Endothelial cell of umbilical vein (primary cell): ENCODE measurements at places on chromosomes 2 and 18. TPM values are rescaled to one million over a fixed set of nuclear protein-coding genes. Genes with fewer than 3 reads are reported as not detected.

Gene LBX2
- total RNA-seq: 3.8 and 4.3 TPM in 2 replicates

Gene WDR7
- 19.0 and 19.2 TPM in 2 replicates for total RNA-seq

Gene CFAP221
- total RNA-seq: not detected in 2 replicates

Gene CLEC4F
- not detected in 2 replicates for total RNA-seq

Gene TNS1
- 35.6 and 52.1 TPM in 2 replicates for total RNA-seq

Gene BOK
- 52.4 and 76.0 TPM in 2 replicates for total RNA-seq

Gene SERPINB7
- total RNA-seq: not detected in 2 replicates

Gene GCG
- total RNA-seq: not detected in 2 replicates

Gene SCRN3
- 21.7 and 24.0 TPM in 2 replicates for total RNA-seq

Gene SERPINB3
- total RNA-seq: not detected in 2 replicates

- no peak for DNase-seq
Measured at GRCh38 chr2:9647884-9648283, 17.1 kb upstream of the YWHAQ start.

GRCh38 chr18:56709463-56709862 lies 58.3 kb downstream of the WDR7 start:
- peak; percentile 58 for DNase-seq

DNA sequence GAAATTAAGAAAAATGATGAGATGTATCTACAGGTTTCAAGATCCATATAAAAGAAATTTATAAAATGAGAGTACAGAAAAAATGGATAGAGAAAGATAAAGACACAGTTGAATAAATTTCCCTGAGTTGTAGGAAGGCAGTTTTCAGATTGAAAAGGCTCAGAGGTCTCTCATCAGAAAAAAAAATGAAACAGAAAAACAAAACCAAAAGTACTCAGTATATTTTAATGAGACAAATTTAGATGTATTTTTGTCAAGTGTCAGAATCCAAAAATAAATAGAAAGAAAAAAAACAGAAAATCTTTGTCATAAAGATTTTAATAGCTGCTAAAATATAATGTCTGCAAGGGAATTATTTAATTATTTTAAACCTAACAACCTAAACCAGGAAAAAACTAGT lies 520.5 kb downstream of the KCNJ3 start:
- no peak for DNase-seq

DNA sequence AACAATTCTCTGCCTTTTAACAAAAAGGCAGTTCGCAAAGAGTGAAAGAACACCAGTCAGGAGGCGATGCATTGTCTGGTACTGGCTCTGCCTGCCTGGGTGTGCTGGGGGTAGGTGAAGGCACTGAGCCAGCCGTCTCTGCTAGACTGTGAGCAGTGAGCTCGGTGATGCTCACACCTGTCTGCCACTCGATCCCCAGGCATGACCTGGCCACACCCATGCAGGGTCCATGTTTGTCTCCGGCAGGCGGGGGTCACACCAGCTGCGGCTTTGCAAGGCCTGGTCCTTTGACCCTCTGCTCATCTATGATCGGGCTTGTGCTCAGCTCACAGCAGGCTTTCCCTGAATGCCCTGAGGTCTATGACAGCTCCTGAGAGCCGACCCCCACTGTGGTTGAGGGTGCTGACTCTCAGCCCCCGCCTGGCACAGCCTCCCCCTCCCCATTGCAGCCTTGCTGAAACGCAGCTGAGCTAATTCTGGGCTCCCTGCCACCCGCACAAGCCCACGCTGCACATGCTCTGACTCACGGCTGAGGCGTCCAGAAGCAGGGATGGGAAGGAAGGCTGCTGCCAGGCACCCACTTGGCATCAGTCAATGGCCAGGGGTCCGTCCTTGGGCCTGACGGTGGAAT lies 23.7 kb downstream of the CRACDL start:
- DNase-seq: peak; percentile 87

GRCh38 chr2:143205106-143205764 lies 76.0 kb downstream of the ARHGAP15 start:
- DNase-seq: peak; percentile 4

DNA sequence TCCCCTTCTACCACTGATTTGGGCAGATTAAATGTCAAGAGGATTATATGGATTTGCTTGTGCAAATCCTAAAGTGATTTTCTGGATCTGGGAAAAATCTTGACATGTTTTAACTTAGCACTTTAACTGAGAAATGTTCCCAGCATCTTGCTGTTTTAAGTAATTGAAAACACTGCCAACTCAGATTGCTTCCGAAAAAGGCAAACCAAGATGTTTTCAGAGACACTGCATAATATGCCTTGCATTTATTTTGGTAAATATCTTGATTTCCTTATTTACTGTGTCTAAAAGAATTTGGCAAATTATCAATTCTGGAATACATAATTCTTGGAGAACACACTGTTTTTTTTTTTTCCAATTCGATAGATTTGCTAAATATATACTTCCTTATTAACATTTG lies 385.0 kb upstream of the FAM98A start:
- DNase-seq: no peak

GRCh38 chr18:76338619-76339245 lies 156.3 kb downstream of the ZNF516 start:
- DNase-seq: no peak

DNA sequence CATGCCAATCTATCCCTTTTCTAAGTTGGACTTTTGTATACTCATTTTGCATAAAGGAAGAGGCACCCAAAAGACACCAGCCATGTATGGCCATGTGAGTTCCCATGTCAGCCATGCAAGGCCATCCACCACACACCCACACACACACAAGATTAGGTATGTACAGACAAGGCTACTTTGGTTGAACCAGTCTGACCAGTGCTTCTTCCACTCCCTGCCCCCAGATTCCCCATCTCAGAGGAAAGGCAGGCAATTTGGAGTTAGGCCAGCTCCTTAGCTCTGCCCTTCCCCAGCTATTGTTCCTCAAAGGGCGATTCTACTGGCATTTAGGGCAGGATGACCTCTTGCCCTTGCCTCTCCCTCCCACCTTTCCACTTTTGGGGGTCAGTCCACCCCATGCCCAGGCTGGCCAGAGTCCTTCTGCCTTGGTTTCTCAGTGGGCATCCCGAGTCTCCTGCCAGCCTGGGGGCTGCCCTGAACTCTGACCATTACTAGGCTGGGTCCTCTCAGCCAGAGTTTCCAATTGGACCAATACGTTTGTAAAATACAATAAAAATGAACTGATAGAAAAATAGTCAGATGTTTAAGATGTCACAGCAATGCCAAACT lies 101.1 kb downstream of the ZBTB7C start:
- no peak for DNase-seq

- peak; percentile 17 for DNase-seq
Measured at GRCh38 chr2:150630587-150631235, 143.2 kb upstream of the RND3 start.

- DNase-seq: peak; percentile 52
Measured at GRCh38 chr18:23283916-23284430, 148.7 kb downstream of the CABLES1 start.

- DNase-seq: peak; percentile 60
Measured at GRCh38 chr18:54127759-54128378, 96.6 kb downstream of the MBD2 start.

- no peak for DNase-seq
Measured at GRCh38 chr2:206851521-206851920, 86.1 kb downstream of the FASTKD2 start.

GRCh38 chr2:79901161-79901560 lies 388.3 kb downstream of the CTNNA2 start:
- no peak for DNase-seq

GRCh38 chr2:109065391-109065734 lies 63.6 kb upstream of the SH3RF3 start:
- no peak for DNase-seq

DNA sequence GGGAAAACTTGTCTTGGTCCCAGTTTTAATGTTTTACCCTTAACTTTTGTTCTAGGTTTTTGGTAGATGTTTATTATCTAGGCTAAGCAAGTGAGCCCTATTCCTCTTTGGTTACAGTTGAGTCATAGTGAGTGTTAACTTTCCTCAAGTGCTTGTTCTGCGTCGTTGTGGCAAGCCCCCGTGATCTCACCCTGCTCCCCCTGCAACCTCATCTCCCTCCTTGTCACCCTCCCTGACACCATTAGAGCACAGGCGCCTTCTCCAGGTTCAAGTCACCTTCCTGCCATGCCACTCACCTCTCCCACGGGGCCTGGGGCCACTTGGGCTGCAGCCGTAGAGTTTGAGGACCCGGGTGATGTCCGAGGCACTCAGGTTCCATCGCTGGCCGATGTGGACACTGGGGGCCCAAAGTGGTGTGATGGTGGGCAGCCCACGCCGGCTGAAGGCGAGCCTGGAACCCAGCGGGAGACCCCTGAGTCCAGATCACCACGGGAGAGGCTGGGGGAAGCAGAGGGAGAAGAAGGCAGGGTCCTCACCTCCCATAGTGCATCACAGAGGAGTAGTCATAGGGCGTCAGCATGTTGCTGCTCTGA lies 8.7 kb downstream of the ASTL start:
- DNase-seq: no peak

DNA sequence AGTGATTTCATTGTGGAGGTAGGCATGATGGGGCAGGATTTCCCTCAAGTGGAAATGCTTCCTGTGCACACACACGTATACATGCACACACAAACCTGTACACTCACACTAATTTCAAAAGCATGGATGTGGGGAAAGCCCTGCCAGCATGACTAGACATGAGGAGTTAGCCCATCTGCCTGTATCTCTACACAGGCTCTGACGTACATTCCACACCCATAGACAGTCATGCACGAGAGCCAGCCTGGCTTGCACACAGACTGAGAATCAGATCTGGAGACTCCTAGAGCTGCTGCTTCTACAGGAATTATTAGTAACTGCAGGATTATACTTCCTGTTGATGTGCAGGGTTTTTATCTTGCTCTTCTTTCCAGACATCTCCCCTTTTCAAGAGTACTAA lies 27.3 kb upstream of the NFU1 start:
- DNase-seq: no peak

DNA sequence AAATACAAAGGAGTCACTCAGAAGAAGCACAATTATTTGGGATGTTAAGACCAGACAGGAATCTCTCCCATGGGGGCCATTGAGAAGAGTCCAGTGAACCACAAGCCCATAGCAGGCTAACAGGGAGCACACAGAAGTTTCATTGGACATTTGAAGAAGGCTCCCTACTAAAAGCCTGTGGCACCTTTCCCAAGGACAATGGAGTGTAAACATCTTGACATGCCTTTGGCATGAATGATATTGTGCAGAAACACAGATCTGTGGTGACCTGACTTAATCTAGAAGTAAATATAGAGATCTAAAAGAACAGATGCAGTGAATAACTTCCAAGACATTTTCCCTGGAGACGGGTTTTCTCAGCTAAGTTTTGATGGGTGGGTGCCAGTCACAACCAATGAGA lies 221.5 kb downstream of the EPHA4 start:
- DNase-seq: no peak

- no peak for DNase-seq
Measured at GRCh38 chr2:206526416-206526815, 83.1 kb downstream of the ADAM23 start.

GRCh38 chr2:16656784-16657391 lies 8.7 kb downstream of the CYRIA start:
- no peak for DNase-seq

DNA sequence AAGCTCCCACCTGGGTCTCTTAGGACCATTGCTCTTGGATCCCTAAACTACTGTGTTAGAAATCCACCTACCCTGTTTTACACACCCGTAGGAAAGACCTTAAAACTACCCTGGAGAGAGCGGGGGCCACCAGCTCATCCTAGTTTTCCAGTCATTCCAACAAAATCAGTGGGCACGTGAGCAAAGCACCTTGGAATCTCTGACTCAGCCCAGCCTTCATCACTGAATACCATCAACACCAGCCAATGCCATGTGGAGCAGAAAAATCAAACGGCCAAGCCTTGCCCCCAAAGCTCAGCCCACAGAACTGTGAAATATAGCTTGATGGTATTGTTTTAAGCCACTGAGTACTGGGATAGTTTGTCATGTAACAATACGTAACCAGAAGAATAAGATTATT lies 449.7 kb upstream of the CHAC2 start:
- DNase-seq: no peak

- DNase-seq: no peak
Measured at GRCh38 chr2:47558768-47559684, 156.1 kb downstream of the MSH2 start.

DNA sequence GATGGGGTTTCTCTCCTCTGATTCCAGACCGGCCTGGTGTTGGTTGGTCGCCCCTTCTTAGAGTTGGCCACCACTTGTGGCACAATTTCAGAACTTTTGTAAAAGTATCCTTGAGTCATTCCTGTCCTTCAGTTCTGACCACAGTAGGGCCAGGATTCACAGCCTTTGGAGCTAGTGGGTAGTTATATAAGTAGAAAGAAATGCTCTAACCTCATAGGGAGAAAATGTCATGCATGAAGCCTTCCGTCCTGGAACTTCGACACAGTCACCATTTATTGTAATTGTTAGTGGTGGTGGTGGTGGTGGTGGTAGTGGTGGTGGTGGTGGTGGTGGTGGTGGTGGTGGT lies 65.4 kb downstream of the EPAS1 start:
- DNase-seq: no peak

- no peak for DNase-seq
Measured at GRCh38 chr2:188193230-188193629, 98.4 kb upstream of the GULP1 start.

DNA sequence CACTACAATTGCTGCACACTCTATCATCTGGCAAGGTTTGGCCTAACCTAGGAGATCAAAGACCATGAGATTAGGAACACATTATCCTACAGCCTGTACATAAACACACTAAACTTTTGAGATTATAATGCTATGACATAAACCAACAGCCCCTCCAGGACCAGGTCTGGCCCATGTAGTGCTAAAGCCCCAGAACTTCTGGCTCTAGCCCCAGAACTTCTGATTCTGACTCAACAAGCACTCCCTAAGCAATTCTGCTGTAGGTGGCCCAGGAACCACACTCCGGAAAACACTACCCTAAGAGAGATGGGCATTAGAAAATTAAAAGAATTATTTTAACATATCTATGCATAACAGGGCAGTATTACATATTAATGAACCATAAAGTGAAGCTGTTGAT lies 369.5 kb upstream of the LYPD1 start:
- no peak for DNase-seq

DNA sequence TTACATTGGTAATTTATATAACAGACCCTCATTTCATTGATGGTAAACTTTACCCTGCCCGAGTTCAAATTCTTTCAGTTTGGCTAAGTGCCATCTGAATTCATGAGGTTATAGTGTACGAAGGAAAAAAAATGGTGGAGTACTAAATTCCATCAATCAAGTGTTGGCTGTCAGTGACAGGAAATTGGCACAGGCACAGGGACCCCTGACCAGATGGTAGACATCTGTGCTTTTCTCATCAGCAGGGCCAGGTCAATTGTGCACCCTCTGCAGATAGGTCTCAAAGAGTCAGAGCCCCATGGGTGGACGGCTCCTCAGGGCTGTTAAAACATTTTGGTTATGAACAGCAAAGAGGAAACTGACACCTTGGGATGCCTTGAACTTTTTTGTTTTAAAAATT lies 439.2 kb downstream of the SETBP1 start:
- no peak for DNase-seq
